ENCODE measurements at places on chromosomes 5 and 9.

- no peak for DNase-seq
These were observed 3.0 kb upstream of the CDX1 start for GRCh38 chr5:150163547-150164059.

- no peak for DNase-seq
These were observed 546.3 kb downstream of the EBF1 start for GRCh38 chr5:158553195-158553961.

- no peak for DNase-seq
These were observed 174.5 kb upstream of the MAP1B start for GRCh38 chr5:71932655-71933338.

GRCh38 chr5:94043311-94043710, 301.9 kb upstream of the POU5F2 start:
- DNase-seq, result no peak

DNA sequence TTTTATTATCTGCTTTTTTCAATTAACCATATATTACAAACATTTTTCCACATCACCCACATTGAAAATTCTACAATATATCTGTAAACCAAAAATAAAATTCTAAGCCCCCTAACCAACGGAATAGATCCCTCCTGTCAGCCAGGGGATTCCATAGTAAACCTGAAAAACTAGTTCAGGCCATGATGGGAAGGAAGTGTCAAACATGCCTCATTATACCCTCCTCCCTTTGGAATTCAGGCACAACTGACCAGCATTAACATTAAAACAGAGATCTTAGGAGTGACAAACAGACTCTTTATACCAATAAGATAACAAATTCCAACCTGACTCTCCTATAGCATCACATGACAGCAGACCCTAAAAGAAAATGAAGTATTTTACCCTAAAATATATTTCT, 113.7 kb upstream of the DMRT1 start:
- no peak for DNase-seq

GRCh38 chr9:130946766-130947617, 7.9 kb upstream of the FIBCD1 start:
- DNase-seq, result no peak

DNA sequence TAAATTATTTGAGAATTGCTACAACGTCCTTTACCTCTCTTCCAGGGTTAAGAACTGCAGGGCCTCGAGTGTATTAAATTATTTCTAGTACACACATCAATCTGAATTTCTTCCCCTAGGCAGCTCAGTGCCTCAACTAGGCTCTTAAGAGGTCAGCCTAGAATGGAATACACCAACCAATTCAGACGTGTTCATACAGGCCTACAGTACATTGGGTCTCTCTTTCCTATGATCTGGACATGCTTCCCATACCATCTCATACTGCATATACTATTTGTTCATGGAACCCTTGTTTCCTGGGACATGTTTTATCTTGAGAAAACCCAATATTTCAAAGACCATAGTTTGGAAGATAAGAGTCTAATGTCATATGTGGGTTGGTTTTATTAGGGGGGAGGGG, 434.1 kb upstream of the WWC1 start:
- no peak for DNase-seq

DNA sequence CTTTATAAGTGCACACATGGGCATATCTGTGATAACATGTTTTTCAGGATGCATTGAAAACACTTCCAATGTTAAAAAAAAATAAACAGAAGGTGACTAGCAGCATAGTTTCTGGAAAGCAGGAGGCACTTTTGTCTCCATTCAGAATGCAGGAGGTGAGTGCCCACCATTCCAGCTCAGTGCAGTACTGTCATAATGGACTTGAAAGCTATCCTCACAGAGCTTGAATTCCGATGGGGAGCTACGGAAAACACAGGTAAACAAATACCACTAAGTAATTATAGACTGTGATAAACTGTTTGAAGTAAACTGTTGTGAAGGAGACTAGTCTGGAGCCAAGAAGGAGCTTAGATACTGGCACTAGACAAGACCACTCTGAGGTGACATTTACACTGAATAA, 9.9 kb downstream of the FBN2 start:
- DNase-seq, result no peak

DNA sequence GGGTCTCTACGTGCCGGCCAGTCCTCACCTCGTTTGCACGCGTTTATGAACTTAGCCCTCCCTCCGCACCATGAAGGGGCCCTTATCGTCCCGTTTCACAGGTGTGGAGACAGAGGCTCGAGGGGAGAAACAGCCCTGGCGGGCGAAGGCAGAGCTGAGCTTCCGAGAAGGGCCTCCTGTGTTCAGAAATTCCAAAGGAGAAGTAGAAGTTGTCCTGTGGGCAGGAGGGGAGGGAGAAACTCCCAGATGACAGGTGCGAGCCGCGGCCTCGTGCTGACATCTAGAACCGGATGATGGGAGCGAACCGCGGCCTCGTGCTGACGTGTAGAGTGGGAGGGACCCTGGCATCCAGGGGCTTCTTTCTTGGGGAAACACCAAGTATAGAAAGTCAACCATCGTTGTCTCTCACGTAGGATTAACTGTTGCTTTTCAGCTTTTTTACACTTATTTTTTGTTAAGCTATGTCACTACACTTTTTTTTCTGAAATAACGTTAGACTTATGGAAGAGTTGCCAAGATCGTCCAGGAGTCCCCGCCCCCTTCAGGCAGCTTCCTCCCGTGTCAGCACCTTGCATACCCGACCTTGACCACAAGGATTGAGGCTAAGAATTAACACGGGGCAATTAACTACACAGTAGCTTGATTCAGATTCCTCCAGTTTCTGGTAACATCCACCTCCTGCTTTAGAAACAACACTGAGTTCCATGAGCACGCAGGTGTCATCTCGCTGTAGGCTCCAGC, 42.8 kb upstream of the NKD2 start:
- no peak for DNase-seq

GRCh38 chr9:114484215-114484853, 20.9 kb downstream of the WHRN start:
- no peak for DNase-seq

DNA sequence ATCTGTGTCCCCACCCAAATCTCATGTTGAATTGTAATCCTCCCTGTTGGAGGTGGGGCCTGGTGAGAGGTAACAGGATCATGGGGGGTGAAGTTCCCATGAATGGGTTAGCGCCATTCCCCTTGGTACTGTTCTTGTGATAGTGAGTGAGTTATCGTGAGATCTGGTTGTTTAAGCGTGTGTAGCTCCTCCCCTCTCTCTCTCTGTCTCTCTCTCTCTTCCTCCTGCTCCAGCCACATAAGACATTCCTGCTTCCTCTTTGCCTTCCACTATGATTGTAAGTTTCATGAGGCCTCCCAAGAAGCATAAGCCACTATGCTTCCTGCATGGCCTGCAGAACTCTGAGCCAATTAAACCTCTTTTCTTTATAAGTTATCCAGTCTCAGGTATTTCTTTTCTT, 28.8 kb downstream of the C5orf15 start:
- no peak for DNase-seq

GRCh38 chr9:591292-591691, 250.2 kb upstream of the DMRT1 start:
- DNase-seq, result no peak

GRCh38 chr5:17448877-17449276, 49.2 kb upstream of the TAF11L2 start:
- no peak for DNase-seq

GRCh38 chr9:127066060-127066850, 56.2 kb downstream of the ANGPTL2 start:
- no peak for DNase-seq

GRCh38 chr5:149152317-149152746, 11.0 kb downstream of the ABLIM3 start:
- no peak for DNase-seq

GRCh38 chr9:114282926-114283325, 40.0 kb upstream of the ORM1 start:
- DNase-seq, result peak; percentile 3

GRCh38 chr5:159814805-159815585, 101.3 kb upstream of the ADRA1B start:
- no peak for DNase-seq

DNA sequence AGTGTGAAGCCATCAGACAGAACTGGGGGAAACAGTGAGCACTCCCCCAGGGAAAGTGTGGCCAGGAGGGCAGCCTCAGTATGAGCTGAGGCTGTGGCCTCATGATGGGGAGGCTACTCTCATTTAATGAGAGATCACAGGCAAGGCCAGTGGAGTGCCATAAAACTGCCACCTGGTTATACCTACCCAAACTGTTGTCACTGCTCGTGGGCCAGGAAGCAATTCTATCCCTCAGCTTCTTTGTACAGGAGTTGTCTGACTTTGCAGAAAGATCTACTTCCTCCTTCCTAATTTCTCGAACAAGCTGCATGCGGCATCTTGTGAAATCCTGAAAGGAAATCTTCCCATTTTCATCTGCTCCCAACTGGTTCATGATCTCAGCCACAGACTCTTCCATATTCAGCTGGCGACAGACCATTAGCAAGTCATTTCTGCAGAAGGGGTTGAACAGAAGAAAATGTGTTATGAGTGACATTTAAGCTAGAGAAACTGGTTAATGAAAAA, 50.0 kb downstream of the TSSK1B start:
- peak; percentile 11 for DNase-seq

GRCh38 chr9:127971357-127972235, 9.2 kb downstream of the EEIG1 start:
- peak; percentile 69 for DNase-seq

- no peak for DNase-seq
These were observed 529.3 kb downstream of the DMRTA1 start for GRCh38 chr9:22975951-22976350.

GRCh38 chr5:157549954-157550549, 25.5 kb downstream of the ADAM19 start:
- no peak for DNase-seq

DNA sequence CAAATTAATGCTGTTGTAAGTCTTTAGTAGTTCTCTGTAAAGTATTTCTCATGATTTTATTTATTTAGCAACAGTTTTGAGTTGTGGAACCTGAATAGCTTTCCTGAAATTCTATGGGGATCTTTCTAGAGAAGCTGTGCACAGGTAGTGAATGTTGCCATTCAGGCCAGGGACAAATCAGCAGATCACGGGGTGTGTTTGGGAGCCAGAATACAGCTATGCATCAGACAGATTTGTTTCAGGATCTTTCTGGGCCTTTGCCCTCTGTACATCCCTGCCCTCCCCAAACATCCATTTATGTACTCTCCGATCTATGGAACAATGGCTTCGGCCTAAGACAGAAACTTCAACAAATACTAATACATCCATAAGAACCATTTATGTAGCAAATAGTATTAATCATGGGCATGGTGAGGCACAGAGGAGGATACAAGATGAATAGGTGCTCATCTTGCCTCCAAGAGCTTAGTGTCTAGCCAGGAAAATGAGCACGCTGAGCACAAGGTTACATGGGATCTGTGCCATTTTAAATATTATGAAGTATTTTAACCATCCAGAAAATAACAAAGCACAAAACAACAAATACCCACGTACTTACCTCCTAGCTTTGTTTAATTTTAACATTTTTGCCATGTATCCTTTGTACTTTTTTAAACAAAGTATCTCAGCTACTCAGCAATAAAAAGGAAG, 13.1 kb downstream of the ARHGEF37 start:
- no peak for DNase-seq

- peak; percentile 35 for DNase-seq
These were observed 95.6 kb upstream of the ZNF608 start for GRCh38 chr5:124841829-124842712.

DNA sequence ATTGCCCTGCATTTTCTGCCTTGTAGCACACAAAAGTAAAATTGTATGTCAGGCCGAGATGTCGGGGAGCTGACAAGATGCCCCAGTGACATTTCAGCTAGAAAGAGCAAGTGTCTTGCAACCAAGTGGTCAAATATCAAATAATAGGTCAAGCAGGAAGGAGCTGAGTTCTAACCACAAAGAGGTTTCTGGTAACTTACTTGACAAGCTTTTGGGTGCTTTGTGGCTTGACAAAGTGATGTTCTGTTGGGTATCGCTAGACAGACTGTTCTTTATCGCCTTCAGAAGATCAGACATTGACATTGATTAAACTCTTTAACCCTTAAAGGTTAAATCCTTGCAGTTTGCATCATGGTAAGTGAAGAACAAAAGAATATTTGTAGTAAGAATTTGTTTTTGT, 419.9 kb downstream of the CCDC171 start:
- DNase-seq, result no peak

GRCh38 chr9:106717686-106718085, 145.3 kb upstream of the ZNF462 start:
- DNase-seq, result no peak

DNA sequence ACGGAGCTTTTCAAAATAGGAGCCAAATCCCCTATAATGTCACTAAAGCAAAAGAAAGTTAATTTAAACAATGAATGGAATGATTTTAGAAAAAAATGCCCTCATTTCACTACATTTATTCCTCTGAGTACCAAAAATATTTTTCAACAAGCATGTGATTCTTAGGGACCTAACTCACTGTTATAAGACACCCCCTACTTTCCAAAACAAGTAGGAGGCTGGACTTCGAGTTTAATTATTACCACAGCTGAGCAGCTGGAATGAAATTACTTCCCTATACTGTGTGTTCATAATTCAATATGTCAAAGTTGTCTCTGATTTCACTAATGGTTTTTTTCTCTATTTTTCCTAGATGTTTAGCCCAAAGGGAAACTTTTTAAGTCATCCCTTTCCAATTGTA, 61.6 kb downstream of the SAXO1 start:
- DNase-seq, result no peak

DNA sequence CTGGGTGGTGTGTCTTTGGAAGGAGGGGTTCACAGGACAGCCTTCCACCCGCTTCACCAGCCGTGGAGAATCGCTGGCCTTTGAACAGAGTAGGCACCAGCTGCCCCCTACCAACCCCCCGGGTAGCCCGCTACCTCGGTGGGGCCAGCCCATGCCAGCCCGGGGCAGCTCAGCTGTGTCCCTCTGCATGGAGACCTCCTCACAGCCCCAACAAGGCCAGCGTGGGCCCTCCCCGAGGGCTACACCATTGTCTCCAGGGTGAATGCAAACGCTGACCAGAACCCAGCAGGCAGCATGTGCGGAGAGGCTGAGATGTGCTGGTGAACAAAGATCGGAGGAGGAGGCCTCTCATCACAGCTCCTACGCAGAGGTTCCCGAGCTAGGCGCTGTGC, 51.9 kb downstream of the LMX1B start:
- DNase-seq, result no peak

DNA sequence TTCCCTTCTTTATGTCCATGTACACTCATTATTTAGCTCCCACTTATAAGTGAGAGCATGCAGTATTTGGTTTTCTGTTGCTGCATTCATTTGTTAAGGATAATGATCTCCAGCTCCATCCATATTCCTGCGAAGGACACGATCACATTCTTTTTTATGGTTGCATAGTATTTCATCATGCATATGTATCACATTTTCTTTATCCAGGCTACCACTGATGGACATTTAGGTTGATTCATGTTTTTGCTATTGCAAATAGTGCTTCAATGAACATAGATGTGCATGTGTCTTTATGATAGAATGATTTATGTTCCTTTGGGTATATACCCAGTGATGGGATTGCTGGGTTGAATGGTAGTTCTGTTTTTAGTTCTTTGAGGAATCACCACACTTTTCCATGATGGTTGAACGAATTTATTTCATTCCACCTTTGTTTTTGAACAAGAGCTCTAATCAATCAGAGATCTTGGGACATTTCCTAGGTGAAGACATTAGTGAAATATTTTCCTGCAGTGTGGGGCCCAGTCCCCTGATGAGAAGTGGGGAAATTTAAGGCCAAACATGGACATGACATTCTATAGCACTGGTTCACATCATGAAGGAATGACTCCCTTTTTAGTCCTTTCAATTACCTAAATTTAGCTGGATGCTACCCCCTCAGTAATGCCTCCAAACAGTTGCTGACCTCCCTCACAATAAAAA, 7.1 kb upstream of the TEX48 start:
- DNase-seq, result no peak

GRCh38 chr5:104265531-104266140, 703.0 kb upstream of the NUDT12 start:
- no peak for DNase-seq

GRCh38 chr5:153559926-153560325, 69.5 kb downstream of the GRIA1 start:
- DNase-seq, result no peak
